ENCODE measurements at places on chromosomes 5 and 9. TPM values are rescaled to one million over a fixed set of nuclear protein-coding genes. Genes with fewer than 3 reads are reported as not detected.

CER1 gene
- not detected for total RNA-seq

CNTFR gene
- 13.7 TPM for total RNA-seq

ANXA2R gene
- 5.3 TPM for total RNA-seq

- DNase-seq = no peak
Observed at GRCh38 chr5:113292462-113292861, 142.3 kb downstream of the TSSK1B start.

DNA sequence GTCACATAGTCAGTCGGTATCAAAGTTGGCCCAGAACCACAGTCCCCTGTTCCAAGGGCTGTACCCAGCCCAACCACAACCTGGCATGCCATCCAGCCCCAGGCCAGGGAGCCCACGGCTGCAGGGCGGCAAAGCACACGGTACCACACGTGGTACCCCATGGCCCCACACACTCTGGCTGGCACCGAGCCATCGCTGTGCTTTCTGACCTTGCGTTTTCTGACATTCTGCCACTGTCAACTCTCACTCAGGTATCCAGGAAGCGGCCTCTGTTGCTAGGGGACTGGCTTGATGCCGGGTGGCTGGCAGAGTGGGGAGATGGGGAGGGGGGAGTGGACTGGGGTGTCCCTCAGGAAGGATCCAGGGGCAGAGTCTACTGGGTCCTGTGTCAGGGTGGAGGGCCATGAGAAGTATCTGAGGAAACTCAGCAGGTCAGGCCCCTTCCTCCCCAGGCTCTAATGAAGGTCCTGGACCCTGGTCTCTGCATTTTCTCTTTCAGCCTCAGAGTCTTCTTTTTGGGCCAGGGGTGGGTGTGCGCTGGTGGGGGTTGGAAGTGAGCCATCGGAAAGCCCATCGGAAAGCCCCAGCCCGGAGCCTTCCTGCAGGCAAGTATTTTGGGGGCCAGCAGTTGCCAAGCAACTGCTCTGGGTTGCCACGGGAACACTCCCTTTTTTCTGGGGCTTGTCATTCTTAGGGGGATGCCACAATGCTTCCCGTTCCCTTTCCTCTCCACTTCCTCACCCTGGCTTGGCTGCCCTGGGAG is 21.0 kb upstream of the RALGDS start:
- DNase-seq = no peak

- DNase-seq = no peak
Observed at GRCh38 chr5:66377747-66378146, 218.4 kb upstream of the MAST4 start.

- DNase-seq = no peak
Observed at GRCh38 chr9:37989701-37990100, 79.3 kb downstream of the SHB start.

Measured in thoracic aorta (tissue), 2 donors.